Type B pancreatic cell (in vitro differentiated cells): ENCODE measurements at places on chromosomes 4 and X.

- H3K36me3 ChIP-seq = peaks cover 4% of the 10 kb centered on the region
- no peak overlapping the region for H3K27ac ChIP-seq
- H3K4me3 ChIP-seq = no peak overlapping the region
- no peaks in the 10 kb centered on the region for H3K27me3 ChIP-seq
- DNase-seq = no peak
These were observed 244.2 kb downstream of the BCOR start for GRCh38 chrX:39853417-39854030.

DNA sequence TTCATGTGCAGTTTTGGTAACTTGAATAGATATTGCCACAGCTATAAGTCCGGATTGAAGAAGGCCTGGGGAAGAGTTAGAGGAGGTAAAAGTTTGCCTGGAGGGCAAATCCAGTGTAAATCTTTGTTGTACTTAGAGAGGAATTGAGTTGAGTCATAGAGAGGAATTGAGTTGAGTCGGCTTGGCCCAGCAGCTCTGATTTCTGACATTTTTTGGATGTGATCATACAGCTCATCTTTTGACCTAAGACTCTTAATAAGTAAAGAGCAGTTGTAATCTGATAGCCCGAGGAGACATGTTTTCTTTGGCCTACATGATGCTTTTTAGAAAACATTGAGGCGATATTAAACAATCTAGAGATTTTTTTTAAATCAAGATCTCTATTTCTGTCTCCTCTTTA is 3.9 kb downstream of the KIT start:
- no peak overlapping the region for H3K27ac ChIP-seq
- H3K4me1 ChIP-seq = peaks cover 20% of the 10 kb centered on the region
- DNase-seq = no peak
- no peaks in the 10 kb centered on the region for H3K36me3 ChIP-seq
- H3K27me3 ChIP-seq = peaks cover 48% of the 10 kb centered on the region

GRCh38 chrX:18309401-18309800 is 45.1 kb downstream of the SCML2 start:
- H3K27ac ChIP-seq = no peak overlapping the region
- no peak overlapping the region for H3K4me3 ChIP-seq
- DNase-seq = no peak
- H3K4me1 ChIP-seq = no peaks in the 10 kb centered on the region

GRCh38 chrX:1451251-1451660 is 1.5 kb downstream of the ASMTL start:
- H3K4me3 ChIP-seq = no peak overlapping the region
- DNase-seq = peak; percentile 58
- H3K27me3 ChIP-seq = peaks cover 13% of the 10 kb centered on the region
- no peak overlapping the region for H3K27ac ChIP-seq
- peaks cover 4% of the 10 kb centered on the region for H3K4me1 ChIP-seq
- peaks cover 36% of the 10 kb centered on the region for H3K36me3 ChIP-seq

GRCh38 chr4:4402966-4403365 is 16.1 kb downstream of the NSG1 start:
- H3K36me3 ChIP-seq = peaks cover 12% of the 10 kb centered on the region
- H3K27me3 ChIP-seq = no peaks in the 10 kb centered on the region
- H3K4me1 ChIP-seq = no peaks in the 10 kb centered on the region
- no peak overlapping the region for H3K4me3 ChIP-seq

GRCh38 chr4:72602396-72603376 is 33.7 kb upstream of the ADAMTS3 start:
- DNase-seq = no peak
- no peak overlapping the region for H3K27ac ChIP-seq
- peaks cover 10% of the 10 kb centered on the region for H3K4me1 ChIP-seq
- H3K4me3 ChIP-seq = no peak overlapping the region
- H3K27me3 ChIP-seq = no peaks in the 10 kb centered on the region

- peak overlapping the region; percentile 82 for H3K27ac ChIP-seq
- H3K4me1 ChIP-seq = no peaks in the 10 kb centered on the region
- H3K36me3 ChIP-seq = peaks cover 18% of the 10 kb centered on the region
- no peaks in the 10 kb centered on the region for H3K27me3 ChIP-seq
- H3K4me3 ChIP-seq = peak overlapping the region; percentile 99
These were observed 750 bp downstream of the ARMCX5 start for GRCh38 chrX:102599951-102600579.

- no peaks in the 10 kb centered on the region for H3K36me3 ChIP-seq
- no peak for DNase-seq
- H3K4me3 ChIP-seq = no peak overlapping the region
- H3K4me1 ChIP-seq = peaks cover 13% of the 10 kb centered on the region
- H3K27ac ChIP-seq = no peak overlapping the region
These were observed 85.8 kb downstream of the CXXC4 start for GRCh38 chr4:104408878-104409277.

- no peaks in the 10 kb centered on the region for H3K4me1 ChIP-seq
- no peak within 1 kb of the TSS for H3K27ac ChIP-seq
- peaks cover 44% of the 10 kb centered on the region for H3K27me3 ChIP-seq
- peak; percentile 73 for DNase-seq
- H3K36me3 ChIP-seq = no peaks in the 10 kb centered on the region
- H3K4me3 ChIP-seq = peak within 1 kb of the TSS; percentile 80
These were observed at the start of gene APLN for GRCh38 chrX:129654652-129655546. APLN (minus strand) TSS chrX:129654956; CDS start chrX:129654630, 326 bp downstream.

DNA sequence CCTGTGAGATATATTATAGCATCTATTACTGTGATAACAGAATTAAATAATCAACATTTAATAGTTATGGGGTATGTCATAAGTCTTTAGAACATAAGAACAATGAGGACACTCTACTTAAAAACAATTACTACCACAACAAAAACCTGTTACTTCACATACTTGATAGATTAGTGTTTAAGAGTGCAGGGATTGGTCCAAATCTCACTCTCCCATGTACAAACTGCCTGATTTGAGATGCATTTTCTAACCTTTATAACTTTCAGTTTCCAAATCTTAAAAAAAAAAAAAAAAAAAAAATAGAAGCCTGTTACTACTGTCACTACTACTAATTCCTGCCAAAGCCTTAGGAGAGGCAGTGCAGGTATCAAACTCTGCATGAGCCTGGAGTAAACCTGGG is 5.6 kb downstream of the PCDH18 start:
- H3K4me3 ChIP-seq = peak overlapping the region; percentile 46
- H3K27me3 ChIP-seq = no peaks in the 10 kb centered on the region
- DNase-seq = no peak
- no peak overlapping the region for H3K27ac ChIP-seq
- H3K36me3 ChIP-seq = peaks cover 59% of the 10 kb centered on the region
- H3K4me1 ChIP-seq = peaks cover 12% of the 10 kb centered on the region

- no peak overlapping the region for H3K4me3 ChIP-seq
- peaks cover 4% of the 10 kb centered on the region for H3K4me1 ChIP-seq
- peaks cover 3% of the 10 kb centered on the region for H3K36me3 ChIP-seq
- H3K27ac ChIP-seq = no peak overlapping the region
These were observed 403.1 kb downstream of the PDGFC start for GRCh38 chr4:156568484-156568883.

DNA sequence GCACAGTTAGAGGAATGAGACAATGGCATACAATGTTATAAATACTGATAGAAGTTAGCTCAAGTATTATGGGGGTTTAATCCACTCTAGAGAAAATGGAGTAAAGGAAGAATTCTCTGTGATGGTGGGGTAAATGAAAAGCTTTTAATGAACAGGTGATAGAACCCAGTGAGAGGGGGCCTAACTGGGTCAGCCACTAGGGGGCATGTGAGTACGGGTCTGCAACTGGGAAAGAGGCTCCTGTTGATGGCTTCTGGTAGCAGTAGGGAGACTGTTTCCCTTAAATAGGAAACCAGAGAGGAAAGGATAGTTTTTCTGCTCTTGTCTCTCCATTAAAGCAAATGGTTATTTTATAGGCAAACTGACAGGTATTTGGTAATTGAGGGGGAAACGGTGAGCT is 132.8 kb upstream of the GPR101 start:
- H3K27ac ChIP-seq = no peak overlapping the region
- H3K36me3 ChIP-seq = no peaks in the 10 kb centered on the region
- H3K4me1 ChIP-seq = no peaks in the 10 kb centered on the region
- H3K4me3 ChIP-seq = no peak overlapping the region
- DNase-seq = no peak
- H3K27me3 ChIP-seq = peaks cover 3% of the 10 kb centered on the region

- H3K4me3 ChIP-seq = no peak overlapping the region
- DNase-seq = no peak
- no peaks in the 10 kb centered on the region for H3K36me3 ChIP-seq
These were observed 5.5 kb downstream of the ARL9 start for GRCh38 chr4:56511098-56511497.

DNA sequence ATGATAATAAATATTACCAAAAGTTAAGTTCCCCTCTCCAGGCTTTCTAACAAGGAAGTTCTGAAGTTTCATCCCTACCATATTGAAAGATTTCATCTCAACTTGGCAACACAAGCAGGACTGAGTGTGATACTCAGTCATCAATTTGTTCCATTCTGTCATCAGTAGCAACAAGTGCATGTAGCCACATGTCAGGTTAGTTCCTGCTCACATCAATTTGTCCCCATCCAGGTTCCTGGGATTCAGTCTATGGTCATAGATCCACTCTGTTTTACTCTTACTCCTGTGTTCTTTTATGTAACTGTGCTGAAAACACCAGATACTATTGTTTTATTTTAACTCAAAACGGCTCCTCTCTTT is 22.2 kb downstream of the SMPX start:
- H3K27me3 ChIP-seq = no peaks in the 10 kb centered on the region
- no peak for DNase-seq
- H3K4me3 ChIP-seq = no peak overlapping the region

DNA sequence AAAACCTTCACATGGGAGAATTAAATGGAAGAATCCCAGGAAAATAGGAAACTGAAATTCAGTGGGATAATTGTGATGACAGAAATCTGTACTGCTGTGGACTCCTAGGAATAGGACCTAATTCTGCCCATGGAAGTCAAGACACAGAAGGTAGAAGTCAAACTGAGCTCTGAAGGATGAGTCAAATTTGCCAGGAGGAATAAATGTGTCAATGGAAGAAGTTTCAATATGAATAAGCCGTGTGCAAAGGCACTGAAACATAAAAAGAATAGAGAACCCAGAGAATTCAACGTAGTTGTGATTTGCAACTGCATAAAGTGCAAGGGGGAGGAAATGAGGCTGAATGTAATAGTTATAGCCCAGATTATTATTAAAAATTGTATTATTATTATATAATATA is 11.6 kb downstream of the ENAM start:
- DNase-seq = no peak
- peaks cover 3% of the 10 kb centered on the region for H3K4me1 ChIP-seq
- H3K27me3 ChIP-seq = no peaks in the 10 kb centered on the region

- no peak overlapping the region for H3K27ac ChIP-seq
- DNase-seq = no peak
These were observed 5.7 kb upstream of the CPZ start for GRCh38 chr4:8586671-8587468.

GRCh38 chr4:118348886-118349285 is 3.9 kb downstream of the PRSS12 start:
- H3K36me3 ChIP-seq = no peaks in the 10 kb centered on the region
- peaks cover 28% of the 10 kb centered on the region for H3K27me3 ChIP-seq
- no peak for DNase-seq
- peak overlapping the region; percentile 89 for H3K27ac ChIP-seq
- peaks cover 16% of the 10 kb centered on the region for H3K4me1 ChIP-seq
- H3K4me3 ChIP-seq = peak overlapping the region; percentile 67

GRCh38 chr4:33316578-33316977 is 2596.4 kb downstream of the PCDH7 start:
- no peaks in the 10 kb centered on the region for H3K27me3 ChIP-seq
- no peak overlapping the region for H3K4me3 ChIP-seq
- no peaks in the 10 kb centered on the region for H3K4me1 ChIP-seq

DNA sequence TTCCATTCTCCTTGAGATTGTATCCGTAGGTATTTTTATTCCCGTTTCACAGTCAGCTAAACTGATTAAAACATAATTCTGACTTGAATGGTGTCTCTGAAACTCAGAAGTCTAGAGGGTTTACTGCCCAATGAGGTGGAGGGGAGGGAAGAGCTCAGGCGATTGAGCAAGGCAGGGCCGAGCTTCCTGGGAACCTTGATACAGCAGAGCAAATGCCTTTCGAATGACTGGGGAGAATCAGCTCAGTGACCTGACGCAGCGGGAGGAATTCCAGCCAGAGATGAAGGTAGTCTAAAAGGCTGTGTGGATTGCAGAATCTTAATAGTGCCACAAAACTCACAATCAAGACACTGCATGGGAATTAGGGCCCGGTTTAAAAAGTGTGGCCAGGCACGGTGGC is 233.6 kb downstream of the EVC2 start:
- H3K36me3 ChIP-seq = no peaks in the 10 kb centered on the region
- H3K27me3 ChIP-seq = peaks cover 3% of the 10 kb centered on the region
- no peak overlapping the region for H3K4me3 ChIP-seq
- no peak overlapping the region for H3K27ac ChIP-seq
- H3K4me1 ChIP-seq = no peaks in the 10 kb centered on the region
- DNase-seq = no peak

DNA sequence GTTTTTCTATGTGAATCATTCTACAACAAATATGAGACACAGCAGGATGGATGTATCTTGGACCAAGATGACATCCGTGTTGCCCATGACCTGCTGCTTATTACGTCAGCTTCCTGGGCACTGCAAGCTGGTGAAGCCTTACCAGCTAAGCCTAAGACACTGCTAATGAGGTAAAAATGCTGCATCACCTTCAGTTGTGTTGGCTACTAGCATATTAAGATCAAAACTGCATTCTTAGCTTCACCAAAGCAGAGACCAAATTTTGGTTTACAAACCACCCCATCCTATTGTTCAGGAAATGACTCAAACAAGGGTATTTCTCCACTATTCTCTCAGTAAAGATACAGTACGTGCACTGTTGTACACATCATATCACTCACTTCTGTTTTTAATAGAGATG is 50.3 kb downstream of the MAML3 start:
- H3K4me1 ChIP-seq = peaks cover 41% of the 10 kb centered on the region
- DNase-seq = no peak
- peaks cover 11% of the 10 kb centered on the region for H3K36me3 ChIP-seq
- no peak overlapping the region for H3K27ac ChIP-seq
- no peaks in the 10 kb centered on the region for H3K27me3 ChIP-seq

- no peak overlapping the region for H3K4me3 ChIP-seq
- H3K4me1 ChIP-seq = peaks cover 6% of the 10 kb centered on the region
- no peaks in the 10 kb centered on the region for H3K36me3 ChIP-seq
- H3K27ac ChIP-seq = no peak overlapping the region
These were observed 691.4 kb downstream of the PCDH7 start for GRCh38 chr4:31411565-31411964.

- peak; percentile 72 for DNase-seq
- peaks cover 24% of the 10 kb centered on the region for H3K4me1 ChIP-seq
- H3K27me3 ChIP-seq = peaks cover 65% of the 10 kb centered on the region
- no peaks in the 10 kb centered on the region for H3K36me3 ChIP-seq
- peak within 1 kb of the TSS; percentile 90 for H3K4me3 ChIP-seq
These were observed at the start of gene PROM1 for GRCh38 chr4:16083241-16084191. PROM1 (minus strand) TSS chr4:16084023; CDS start chr4:16075906, 8,117 bp downstream.

- no peaks in the 10 kb centered on the region for H3K36me3 ChIP-seq
- H3K4me3 ChIP-seq = no peak overlapping the region
- no peak overlapping the region for H3K27ac ChIP-seq
- DNase-seq = no peak
- no peaks in the 10 kb centered on the region for H3K4me1 ChIP-seq
These were observed 82.4 kb upstream of the BMP3 start for GRCh38 chr4:80948141-80948540.

GRCh38 chr4:152100379-152101201 is 339.8 kb upstream of the GATB start:
- H3K4me1 ChIP-seq = peaks cover 36% of the 10 kb centered on the region
- no peaks in the 10 kb centered on the region for H3K36me3 ChIP-seq
- H3K27ac ChIP-seq = no peak overlapping the region
- no peak for DNase-seq
- no peaks in the 10 kb centered on the region for H3K27me3 ChIP-seq
